CD8-positive, alpha-beta memory T cell (primary cell): ENCODE measurements at places on chromosomes 7 and 10.
A peak's percentile ranks its signal among the peaks of the same experiment; 100 is the strongest.

GRCh38 chr7:26437003-26437532 lies 145.4 kb downstream of the SNX10 start:
- H3K27me3 ChIP-seq = no peaks in the 10 kb centered on the region
- no peaks in the 10 kb centered on the region for H3K4me1 ChIP-seq
- no peak overlapping the region for H3K27ac ChIP-seq
- H3K4me3 ChIP-seq = no peak overlapping the region
- DNase-seq = no peak

- H3K4me3 ChIP-seq = no peak overlapping the region
- no peaks in the 10 kb centered on the region for H3K4me1 ChIP-seq
- no peaks in the 10 kb centered on the region for H3K36me3 ChIP-seq
- no peak overlapping the region for H3K27ac ChIP-seq
- H3K27me3 ChIP-seq = no peaks in the 10 kb centered on the region
Measured at GRCh38 chr10:43026039-43026973, 50.6 kb upstream of the RET start.

- H3K27me3 ChIP-seq = no peaks in the 10 kb centered on the region
- H3K4me1 ChIP-seq = peaks cover 19% of the 10 kb centered on the region
- H3K4me3 ChIP-seq = no peak overlapping the region
- no peak for DNase-seq
- no peak overlapping the region for H3K27ac ChIP-seq
Measured at GRCh38 chr10:5545011-5545410, 20.2 kb downstream of the CALML3 start.

GRCh38 chr10:3542185-3542611 lies 242.8 kb downstream of the KLF6 start:
- H3K4me3 ChIP-seq = no peak overlapping the region
- H3K4me1 ChIP-seq = no peaks in the 10 kb centered on the region
- H3K36me3 ChIP-seq = no peaks in the 10 kb centered on the region

DNA sequence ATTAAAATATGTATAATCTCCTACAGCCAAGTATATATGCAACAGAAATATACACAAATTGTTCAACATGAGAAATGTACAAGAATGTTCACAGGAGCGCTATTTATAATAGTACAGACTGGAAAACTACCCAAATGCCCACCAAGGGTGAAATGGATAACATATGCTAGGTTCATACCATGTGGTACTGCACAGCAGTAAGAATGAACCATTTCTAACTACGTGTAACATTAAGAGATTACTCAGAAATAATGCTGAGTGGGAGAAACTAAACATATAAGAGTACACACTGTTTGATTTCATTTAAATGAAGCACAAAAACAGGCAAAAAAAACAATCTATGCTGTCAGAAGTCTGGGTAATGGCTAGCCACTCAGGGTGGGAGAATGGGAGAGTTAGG lies 45.8 kb downstream of the RNLS start:
- no peak overlapping the region for H3K27ac ChIP-seq
- DNase-seq = no peak
- H3K4me1 ChIP-seq = no peaks in the 10 kb centered on the region
- H3K4me3 ChIP-seq = no peak overlapping the region

DNA sequence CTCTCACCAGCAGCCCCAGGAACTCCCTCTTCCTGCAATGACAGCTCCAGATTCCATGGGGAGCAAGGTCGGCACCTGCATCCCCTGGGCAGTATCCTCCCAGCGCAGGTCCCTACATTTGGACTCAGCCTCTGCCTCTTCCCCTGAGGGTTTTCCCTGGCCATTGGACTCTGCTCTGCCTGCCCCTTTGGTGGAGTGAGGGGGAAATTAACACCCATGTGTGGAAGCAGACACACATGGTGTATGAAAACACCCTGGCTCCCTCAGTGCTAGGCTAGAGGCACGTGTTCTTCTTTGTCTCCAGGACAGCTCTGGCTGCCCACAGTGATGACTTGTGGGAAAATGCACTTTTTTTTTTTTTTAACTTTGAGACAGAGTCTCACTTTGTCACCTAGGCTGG lies 8.4 kb downstream of the PRF1 start:
- H3K4me1 ChIP-seq = peaks cover 45% of the 10 kb centered on the region
- H3K4me3 ChIP-seq = no peak overlapping the region
- peaks cover 22% of the 10 kb centered on the region for H3K36me3 ChIP-seq

DNA sequence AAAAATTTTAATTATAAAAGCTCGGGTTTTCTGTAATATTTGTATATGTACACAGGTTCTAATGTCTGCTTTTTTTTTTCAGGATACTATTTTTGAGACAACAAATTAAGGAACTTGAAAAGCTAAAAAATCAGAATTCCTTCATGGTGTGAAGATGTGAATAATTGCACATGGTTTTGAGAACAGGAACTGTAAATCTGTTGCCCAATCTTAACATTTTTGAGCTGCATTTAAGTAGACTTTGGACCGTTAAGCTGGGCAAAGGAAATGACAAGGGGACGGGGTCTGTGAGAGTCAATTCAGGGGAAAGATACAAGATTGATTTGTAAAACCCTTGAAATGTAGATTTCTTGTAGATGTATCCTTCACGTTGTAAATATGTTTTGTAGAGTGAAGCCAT lies 57.9 kb upstream of the BAMBI start:
- no peaks in the 10 kb centered on the region for H3K27me3 ChIP-seq
- no peak for DNase-seq
- peaks cover 31% of the 10 kb centered on the region for H3K36me3 ChIP-seq

DNA sequence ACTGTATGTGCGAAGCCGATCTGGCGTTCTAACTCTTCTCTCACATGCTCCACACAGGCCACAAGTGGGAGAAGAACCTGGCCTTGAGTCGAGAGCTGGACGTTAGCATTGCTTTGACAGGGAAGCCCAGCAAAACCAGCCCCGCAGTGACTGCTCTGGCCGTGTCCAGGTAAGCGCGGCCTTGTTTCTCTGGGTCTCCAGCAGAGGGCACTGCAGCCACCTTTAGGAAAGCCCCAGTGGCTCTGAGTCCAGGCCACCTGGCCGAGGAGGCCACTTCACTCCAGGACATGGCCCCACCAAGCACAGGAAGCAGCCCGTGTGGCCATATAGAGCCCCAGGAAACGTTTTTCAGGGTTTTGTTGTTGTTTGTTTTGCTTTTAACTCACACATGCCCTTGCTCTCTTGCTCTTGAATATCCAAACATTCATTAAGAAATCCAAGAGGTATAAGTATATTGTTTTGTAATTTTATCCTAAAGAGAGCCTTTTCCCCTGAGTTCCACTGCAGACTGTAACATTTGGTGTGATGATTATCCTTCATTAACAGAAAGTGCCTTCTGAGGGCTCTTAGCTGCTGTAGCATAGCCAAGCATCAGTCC lies 41.8 kb upstream of the LRRC18 start:
- DNase-seq = peak; percentile 6
- no peaks in the 10 kb centered on the region for H3K27me3 ChIP-seq
- no peak overlapping the region for H3K27ac ChIP-seq
- no peak overlapping the region for H3K4me3 ChIP-seq

DNA sequence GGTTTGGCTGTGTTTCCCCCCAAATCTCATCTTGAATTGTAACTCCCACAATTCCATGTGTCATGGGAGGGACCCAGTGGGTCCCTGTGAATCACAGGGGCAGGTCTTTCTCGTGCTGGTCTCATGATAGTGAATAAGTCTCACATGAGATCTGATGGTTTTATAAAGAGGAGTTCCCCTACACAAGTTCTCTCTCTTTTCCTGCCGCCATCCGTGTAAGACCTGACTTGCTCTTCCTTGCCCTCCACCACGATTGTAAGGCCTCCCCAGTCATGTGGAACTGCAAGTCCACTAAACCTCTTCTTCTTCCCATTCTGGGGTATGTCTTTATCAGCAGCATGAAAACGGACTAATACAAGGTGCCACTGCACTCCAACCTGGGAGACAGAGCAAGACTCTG lies 329.2 kb downstream of the TNS3 start:
- H3K4me1 ChIP-seq = no peaks in the 10 kb centered on the region
- no peak for DNase-seq
- H3K27me3 ChIP-seq = no peaks in the 10 kb centered on the region
- H3K4me3 ChIP-seq = no peak overlapping the region

DNA sequence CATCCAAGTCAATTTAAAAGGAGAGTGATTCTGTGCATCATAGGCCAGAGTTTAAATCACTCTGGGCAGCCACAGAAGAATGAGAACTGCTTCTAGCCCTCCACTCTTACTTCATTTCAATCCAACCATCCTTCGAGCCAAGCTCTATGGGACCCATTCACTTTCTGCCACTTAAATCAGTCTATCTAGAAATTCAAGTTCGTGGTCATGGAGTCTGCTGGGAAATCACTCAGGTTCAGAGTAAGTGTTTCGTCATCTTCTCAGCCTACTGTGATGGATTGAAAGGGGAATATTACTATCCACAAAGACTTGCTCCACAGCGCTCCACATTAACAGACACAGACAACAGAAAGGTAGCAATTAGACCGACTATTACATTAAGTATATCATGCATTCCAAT lies 4.6 kb downstream of the DCLRE1C start:
- H3K4me3 ChIP-seq = no peak overlapping the region
- DNase-seq = no peak
- H3K27me3 ChIP-seq = no peaks in the 10 kb centered on the region
- no peak overlapping the region for H3K27ac ChIP-seq
- H3K4me1 ChIP-seq = peaks cover 23% of the 10 kb centered on the region

DNA sequence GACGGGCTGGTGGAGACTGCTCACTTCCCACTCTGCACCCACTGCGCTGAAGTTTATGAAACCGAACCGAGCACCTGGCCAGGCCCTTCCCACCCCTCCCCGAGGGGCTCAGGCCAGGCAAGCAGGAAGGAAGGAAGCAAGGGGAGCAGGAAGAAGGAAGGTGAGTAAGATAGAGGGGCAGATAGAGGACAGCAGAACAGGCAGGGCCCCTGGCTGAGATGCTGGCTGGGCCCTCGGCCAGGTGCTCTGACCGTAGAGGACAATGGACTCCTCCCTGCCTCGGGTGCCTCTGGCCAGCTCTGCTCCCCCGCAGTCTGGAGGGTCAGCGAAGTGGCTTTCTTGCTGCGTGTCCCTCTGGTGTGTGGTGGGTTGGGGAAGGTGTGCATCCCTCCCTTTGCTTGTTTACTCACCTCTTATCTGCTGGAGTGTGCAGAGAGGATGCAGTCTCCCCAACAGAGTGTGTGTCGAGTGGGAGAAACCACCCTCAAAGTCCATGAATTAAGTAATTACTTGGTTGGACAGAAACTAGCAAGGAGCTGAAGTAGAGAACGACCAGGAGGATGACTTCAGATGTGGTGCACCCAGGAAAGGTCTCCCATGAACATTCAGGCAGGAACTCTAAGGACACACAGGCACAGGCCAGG lies 82.8 kb upstream of the PPP2R2D start:
- H3K27me3 ChIP-seq = no peaks in the 10 kb centered on the region
- H3K27ac ChIP-seq = no peak overlapping the region
- H3K4me1 ChIP-seq = no peaks in the 10 kb centered on the region
- H3K4me3 ChIP-seq = no peak overlapping the region
- no peaks in the 10 kb centered on the region for H3K36me3 ChIP-seq
- DNase-seq = no peak

DNA sequence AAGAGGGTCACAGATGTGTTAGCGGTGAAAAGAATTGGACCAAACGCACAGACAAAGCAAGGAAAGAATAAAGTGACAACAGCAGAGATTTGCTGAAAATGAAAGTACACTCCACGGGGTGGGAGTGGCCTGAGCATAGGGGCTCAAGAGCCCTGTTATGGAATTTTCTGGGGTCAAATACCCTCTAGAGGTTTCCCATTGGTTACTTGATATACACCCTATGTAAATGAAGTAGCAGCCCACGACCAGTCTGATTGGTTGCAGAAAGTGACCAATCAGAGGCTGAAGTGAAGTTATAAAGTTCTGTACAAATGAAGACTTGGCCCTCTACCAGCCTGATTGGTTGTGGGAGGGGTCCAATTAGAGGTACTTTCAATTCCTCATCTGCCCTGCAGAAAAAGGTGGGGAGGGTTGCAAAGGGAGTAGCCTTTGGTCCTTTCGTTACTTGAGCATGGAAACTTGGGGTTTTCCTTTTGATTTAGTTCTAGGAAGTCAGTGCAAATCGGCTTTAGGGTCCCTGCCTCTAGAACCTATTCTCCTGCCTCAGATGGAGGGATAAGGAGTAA lies 125.6 kb upstream of the PRPS1L1 start:
- no peak overlapping the region for H3K27ac ChIP-seq
- H3K4me1 ChIP-seq = no peaks in the 10 kb centered on the region
- no peaks in the 10 kb centered on the region for H3K27me3 ChIP-seq

- DNase-seq = no peak
- H3K36me3 ChIP-seq = no peaks in the 10 kb centered on the region
- H3K4me3 ChIP-seq = no peak overlapping the region
- H3K27me3 ChIP-seq = no peaks in the 10 kb centered on the region
- no peak overlapping the region for H3K27ac ChIP-seq
Measured at GRCh38 chr10:15181576-15182156, 13.2 kb upstream of the NMT2 start.

GRCh38 chr7:45574416-45574668 lies 174 bp downstream of the ADCY1 start:
- H3K27me3 ChIP-seq = no peaks in the 10 kb centered on the region
- H3K4me3 ChIP-seq = no peak overlapping the region
- no peak overlapping the region for H3K27ac ChIP-seq
- H3K4me1 ChIP-seq = no peaks in the 10 kb centered on the region
